ENCODE measurements at places on chromosomes 2 and 18. TPM values are rescaled to one million over a fixed set of nuclear protein-coding genes. Genes with fewer than 3 reads are reported as not detected.

The CEBPZ gene
- 41.2 TPM for total RNA-seq

DNA sequence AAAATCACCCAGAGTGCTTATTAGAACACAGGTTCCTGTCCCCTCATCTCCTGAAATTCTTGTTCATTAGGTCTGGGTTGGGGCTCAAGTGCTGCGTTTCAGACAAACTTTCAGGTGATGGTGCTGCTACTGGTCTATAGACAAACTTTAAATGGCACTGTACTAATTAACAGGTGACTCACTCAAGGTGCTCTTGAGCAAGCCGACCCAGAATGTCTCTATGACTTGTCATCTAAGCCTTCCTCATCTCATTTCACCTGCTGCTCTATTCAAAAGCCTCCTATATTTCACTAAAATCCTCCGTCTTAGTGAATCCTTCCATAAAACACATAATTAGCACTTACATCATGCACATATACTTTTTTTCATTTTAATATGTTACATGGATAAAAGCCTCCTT is 29.9 kb upstream of the STK39 start:
- DNase-seq, result no peak

The STRN gene
- total RNA-seq, result 52.0 TPM

The ACADL gene
- total RNA-seq, result not detected

The CENPA gene
- total RNA-seq, result 3.9 TPM

The DNER gene
- 0.15 TPM for total RNA-seq

DNA sequence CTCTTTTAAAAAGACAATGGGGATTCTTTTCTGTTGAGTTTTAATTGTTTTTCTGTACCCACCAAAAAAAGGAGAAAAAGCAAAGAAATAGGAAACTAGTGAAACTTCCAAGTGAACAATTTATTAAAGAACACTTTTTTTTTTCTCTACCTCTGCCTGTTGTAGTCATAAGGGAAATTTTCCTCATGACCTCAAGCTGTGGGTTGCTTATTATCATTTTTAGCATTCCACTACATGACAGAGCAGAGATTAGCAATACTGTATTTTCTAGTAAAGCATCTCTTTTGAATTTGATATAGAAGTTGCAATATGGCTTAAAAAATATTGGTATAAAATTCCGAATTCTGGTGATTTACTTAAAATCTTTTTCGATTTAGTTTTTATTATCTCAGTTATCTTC is 87.9 kb upstream of the LRRTM1 start:
- no peak for DNase-seq

The PAIP2B gene
- 2.9 TPM for total RNA-seq

GRCh38 chr2:74821177-74822126 is 12.5 kb upstream of the HK2 start:
- no peak for DNase-seq

The ANKRD29 gene
- total RNA-seq, result not detected

- no peak for DNase-seq
These were observed 675.2 kb upstream of the ID2 start for GRCh38 chr2:8006626-8007025.

The C2orf15 gene
- 0.26 TPM for total RNA-seq

The CLEC4F gene
- 0.23 TPM for total RNA-seq

DNA sequence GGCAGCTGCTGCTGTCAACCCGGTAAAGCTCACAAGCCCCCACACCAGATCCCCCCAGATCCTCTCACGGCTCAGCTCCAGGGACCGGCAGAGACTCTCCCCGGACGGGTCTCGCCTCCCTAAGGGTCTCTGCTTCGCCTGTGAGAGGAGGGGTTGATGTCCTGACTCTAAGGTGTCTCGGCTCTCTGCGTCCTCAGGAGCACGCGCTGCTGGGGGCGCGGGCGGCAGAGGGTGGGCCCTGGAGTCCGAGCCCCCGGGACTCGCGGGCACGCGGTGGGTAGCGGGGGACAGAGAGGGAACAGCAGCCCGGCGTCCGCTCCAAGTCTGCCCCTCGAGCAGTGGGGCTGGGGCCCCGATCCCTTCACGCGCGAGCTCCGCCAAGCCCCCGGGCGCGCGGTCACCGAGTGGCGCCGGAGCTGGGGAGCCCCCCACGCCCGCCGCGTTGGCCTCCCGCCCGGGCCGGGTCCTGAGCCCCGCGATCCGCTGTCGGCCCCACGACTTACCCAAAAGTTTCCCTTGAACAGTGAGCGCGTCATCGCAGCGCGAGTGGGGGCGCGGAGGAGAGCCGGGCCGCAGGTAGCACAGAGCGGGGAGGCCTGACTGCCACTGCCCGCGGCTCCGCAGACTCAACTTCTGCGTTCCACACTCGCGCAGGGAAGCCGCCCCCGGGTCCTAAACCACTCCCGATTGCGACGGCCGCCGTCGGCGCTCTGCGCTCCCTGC is at the start of gene PSTPIP2:
PSTPIP2 (minus strand) TSS at position 608 of the 723 bp plus-strand sequence; CDS start at position 536, 72 bp downstream.
- peak; percentile 62 for DNase-seq

Measured in endothelial cell (in vitro differentiated cells).